ENCODE measurements at places on chromosomes 2 and 18.

- DNase-seq, result no peak
These were observed 51.0 kb downstream of the ZC3H15 start for GRCh38 chr2:186537019-186537418.

DNA sequence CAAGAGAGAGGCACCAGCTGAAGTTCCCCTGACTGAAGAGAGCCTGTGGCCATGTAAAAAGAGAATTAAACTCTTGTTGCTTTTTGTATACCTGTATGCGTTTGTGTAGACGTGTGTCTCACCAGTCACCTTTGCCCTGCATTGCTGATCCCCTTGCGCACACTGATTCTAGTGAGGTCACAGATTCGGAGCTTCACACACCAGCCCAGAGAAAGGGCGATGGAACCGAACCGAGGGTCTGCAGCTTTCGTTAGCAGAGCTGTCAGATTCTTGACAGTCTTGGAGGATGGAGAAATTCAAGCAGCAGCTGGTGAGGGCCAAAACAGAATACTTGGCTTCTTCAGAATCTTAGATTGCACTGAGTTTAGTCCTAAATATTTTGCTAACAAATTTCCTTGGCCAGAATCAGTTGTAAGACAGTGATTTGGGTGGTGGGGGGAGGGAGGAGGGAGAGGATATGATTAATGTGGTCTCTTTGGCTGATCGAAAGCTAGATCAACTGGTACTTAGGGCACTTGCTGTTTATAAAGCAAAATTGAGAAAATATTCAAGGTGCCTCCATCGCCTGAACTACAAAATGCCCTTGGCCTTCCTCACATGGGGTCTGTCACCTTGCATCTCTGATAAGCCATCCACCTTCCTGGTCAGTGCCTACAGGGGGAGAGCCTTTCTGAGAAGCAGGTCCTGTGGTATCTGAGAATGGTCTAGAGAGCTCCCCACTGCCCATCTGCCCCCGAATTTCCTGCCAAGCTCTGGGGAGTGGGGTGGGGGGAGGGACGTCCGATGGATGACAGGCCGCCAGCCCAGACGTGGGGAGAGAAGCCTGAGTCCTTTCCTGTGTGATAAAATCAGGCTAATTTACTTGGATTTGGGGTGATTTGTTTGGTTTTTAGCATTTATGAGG lies 123.5 kb downstream of the CABLES1 start:
- DNase-seq, result no peak

DNA sequence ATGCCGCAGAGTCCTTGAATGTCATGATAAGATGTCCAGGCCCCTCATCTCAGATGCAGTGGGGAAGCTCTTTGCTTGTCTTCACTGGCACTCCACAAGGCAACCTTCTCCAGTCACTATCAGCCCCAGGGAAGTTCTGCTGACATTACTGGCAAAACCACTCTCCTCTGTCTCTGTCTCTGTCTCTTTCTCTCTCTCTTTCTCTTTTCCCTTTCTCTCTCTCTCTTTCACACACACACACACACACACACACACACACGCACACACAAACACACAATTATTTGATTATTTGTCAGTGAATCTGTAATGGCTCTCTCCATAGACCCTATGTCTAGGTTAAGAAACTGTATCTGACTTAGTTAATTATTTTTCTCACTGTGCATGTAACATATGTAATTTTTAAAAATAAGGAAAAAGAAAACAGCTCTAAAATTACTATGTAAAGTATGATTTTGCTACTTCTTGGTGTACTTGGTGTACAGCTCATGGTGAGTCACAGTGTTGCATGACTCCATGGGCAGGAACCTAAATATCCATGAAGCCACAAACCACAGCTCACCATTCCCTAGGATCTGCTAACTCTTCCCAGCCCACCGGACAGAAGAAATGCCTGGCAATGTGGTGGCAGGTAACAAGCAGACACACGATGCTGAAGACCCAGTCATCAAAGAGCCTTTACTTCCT lies 594.9 kb upstream of the ID2 start:
- DNase-seq, result no peak

GRCh38 chr2:30157616-30158015 lies 10.8 kb downstream of the YPEL5 start:
- no peak for DNase-seq

DNA sequence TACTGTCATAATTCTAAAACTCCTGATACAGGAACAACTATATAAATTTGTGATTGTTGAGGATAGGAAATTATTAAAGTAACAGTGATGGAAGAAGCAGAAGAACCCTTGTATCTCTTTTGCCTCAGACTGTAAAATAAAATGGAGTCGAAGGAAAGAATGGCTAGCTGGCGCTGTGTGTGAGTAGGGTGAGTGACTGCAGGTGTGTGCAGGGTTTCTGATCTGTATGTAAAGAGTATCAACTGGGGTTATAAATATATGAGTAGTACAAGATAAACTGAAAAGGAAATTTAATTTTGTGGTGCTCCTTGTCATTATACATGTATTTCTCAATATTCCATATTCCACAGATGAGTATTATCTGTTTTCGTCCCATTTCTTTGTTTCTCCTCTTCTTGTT lies 15.2 kb downstream of the POLI start:
- DNase-seq, result no peak

DNA sequence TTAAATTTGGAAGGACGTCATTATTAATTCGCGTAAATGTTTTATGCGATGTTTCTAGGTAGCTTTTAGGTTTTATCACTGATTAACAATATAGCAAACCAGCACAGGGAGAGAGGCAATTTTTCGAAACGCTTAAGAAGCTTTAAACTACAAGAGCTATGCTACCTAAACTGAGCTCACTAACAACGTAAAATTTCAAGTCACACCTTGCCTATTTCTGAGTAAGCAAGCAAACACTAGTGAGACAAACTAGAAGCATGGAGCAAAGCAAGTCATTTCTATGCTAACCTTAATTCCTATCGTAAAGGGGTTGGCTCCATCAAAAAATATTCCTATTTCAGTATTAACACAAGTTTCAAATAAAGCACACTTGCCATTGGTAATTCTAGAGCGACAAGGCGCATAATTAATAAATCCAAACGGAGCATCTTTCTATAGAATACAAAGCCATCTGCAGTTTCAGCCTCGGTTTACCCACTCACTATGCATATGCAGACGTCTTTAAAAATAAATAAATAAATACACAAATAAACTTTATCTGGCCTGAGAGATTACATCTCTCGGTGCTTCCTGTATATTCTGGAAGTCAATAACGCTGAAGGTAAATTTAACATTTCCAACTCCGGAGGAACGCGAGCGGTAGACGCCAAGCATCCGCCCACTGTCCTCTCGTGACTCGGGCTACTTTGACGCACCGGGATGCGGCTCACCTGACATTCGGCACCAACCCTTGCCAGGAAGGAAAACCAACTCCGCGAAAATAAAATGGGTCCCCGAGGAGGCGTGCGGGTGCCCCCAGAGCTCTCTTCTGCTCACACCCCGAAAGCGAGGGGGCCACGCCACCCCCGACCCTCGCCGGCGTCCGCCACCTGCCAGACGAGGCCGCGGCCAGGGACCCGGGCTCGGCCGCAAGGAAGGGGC lies 947 bp downstream of the ITSN2 start:
- no peak for DNase-seq

GRCh38 chr2:138060301-138060635 lies 96.0 kb downstream of the HNMT start:
- no peak for DNase-seq

DNA sequence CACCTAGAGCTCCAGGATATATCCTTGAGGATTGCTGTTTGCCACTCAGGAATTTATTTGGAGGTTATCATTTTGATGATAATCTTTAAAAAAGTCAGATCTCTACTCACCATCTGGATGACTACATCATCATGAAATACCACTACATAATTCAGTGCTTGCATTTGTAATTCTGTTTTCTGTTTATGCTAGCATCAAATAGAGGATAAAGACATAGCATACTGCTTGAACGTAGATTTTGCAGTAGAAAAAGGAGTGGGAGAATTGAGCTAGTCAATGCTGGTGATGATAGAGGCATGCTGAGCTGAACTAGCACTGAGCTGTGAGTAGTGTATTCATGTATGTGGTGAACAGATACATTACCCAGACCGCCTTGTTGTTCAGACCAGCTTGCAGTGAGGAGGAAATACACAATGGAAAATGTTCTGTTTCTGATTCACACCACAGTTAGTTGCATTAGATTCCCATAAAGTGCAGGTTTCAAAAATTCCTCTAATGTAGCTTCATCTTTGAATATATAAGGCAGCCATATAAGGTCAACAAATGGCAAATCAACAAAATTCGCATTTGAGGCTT lies 68.8 kb upstream of the CDC42EP3 start:
- DNase-seq, result no peak

DNA sequence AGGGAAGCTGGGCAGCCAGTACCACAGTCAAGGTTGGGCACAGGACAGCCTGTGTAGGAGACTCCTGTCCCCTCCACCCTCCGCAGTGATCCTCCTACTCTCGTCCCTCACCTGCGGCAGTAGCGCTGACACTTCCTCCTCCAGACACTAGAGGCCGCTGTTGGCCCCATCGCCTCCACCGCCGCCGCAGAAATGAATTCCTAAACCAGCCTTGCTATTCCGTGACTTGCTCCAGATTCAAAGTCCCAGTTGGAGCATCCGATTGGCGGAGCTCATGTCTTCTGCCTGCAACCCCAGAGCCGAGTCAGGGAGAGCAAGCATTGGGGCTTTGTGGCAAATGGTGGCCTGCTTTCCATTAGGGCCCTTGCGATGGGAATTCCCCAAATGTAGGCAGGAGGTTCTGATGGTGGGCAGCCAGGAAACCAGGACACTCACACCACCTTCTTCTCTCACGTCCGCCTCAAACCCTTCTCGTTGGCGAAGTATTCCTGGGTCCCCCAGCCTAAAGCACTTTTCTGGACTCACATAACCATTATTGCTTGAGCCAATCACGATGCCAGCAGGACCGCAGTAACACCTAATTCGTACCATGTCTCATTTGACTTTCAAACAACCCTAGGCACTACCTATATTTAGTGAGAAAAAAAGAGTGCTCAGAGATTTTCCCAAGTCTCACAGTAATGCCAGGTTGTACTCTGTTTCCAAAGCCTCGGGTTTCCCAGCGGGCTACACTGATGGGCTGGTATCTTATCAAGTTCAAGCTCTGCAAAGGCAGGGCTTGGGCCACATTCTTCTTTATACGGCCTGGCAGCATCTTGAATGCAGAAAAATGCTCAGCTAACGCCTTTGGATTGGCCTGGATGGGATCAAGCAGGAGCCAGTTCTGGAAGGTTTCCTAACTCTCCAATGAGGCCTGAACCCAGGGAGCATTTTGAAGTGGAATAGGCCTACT lies 1.2 kb upstream of the DNAJB2 start:
- DNase-seq, result peak; percentile 58

DNA sequence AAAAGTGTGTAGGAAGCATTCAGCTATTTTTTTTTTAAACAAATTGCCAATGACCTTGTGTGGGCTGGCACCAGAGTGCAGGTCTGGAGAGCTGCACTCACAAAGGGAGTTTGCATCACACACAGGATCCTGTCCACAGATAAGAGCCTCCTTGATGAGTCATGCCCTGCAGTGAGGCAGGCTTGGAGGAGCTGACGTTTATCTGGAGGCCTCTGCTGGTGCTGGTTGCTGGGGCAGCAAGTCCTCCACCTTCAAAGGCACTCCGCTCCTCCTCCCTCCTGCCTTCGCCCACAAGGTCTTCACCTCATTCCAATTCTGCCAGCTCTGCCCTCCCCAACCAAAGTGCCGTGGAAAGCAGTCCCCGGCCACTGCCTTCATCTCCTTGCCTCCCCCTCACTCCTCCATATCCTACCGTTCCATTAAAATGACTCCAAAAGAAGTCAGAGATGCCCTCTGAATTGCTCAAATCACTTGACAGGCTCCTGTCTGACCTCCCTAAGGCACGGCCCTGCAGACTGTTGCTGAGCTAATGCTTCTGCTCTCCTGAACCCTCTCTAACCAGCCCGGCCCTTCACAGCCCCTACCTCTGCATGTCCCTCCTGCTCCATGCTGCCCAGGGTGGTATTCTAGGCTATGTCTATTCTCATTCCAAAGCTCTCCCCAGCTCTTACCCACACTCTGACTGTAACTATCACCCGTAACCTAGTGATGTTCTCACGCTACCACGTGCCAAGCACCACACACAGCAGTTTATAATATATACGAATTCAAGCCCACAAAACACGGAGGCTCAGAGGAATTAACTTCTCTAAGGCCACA lies 30.9 kb downstream of the LONRF2 start:
- no peak for DNase-seq

- no peak for DNase-seq
These were observed 308.3 kb downstream of the SETBP1 start for GRCh38 chr18:44988821-44989587.

GRCh38 chr2:69817729-69818501 lies 11.5 kb upstream of the GMCL1 start:
- DNase-seq, result no peak

DNA sequence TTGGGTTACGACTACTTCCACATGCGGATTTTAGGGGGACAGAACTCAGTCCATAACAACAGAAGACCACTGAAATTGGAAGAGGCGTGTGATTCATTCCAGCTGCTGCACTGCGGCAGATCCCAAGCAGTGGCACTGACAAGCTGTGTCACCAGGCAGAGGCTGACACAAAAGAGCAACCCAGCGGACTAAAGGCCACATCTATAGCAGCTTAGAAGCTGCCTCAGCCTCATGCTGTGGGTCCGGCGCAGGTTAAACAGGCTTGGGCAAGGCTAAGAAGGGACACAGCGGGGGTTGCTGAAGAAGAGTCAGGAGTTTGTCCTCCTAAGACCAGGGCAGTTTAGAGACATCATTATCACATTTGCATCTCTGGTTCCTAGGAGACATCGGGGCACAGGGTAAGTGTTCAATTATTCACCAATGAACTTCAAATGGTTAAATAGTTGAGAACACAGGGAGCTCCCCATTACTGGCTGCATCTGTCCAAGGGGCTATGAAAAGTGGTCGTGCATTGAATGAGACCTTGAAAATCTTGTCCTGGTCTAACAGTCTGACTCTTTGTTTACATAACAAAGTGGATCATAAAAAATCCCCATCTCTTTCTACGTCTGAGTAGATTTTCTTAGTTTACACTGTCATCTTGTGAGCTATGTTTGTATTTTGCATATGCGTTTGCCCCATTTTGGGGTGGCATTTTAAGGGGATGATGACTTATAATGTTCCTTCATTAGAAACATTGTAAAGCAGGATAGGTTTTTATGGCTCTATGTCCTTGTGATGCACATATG lies 162.3 kb upstream of the TRIB2 start:
- DNase-seq, result no peak

- DNase-seq, result no peak
These were observed 121.0 kb downstream of the MYO3B start for GRCh38 chr2:170298861-170299429.

DNA sequence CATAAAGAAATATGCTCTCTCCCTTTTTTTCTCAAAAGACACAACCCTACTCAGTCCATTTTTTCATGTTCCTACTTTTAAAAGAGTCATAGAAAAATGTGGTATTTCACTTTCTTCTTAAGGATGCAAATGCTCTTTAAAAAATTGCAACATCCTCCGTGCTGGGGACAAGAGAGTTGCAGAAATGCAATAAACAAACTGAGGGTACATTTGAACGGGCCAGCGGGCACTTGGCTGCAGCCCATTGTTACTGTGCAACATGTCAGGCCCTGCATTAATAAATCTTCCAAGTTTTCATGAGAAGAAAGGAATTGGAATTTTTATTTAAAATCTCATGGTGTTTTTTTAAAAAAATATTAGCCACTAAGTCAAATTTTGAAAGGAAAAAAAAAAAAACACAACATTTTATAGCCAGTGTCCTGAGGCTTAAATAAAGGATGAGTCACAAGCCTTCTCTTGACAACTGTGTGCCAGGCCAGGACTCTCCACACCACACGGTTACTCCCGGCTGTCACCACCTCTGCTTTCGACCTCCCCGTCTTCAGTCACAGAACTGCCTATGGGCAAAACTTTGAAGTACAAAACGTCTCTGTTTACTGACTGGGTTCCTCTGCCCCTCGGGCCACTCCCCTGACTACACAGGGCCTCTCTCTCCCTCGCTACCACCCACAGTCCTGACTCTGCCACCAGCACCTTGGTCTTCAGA lies 57.5 kb upstream of the MFF start:
- no peak for DNase-seq
